ENCODE measurements at places on chromosomes 6 and 20.

GRCh38 chr6:29509239-29509638 is 21.5 kb upstream of the MAS1L start:
- no peak for DNase-seq

- DNase-seq = peak; percentile 41
Observed at GRCh38 chr6:39706819-39707335, 18.3 kb downstream of the KIF6 start.

DNA sequence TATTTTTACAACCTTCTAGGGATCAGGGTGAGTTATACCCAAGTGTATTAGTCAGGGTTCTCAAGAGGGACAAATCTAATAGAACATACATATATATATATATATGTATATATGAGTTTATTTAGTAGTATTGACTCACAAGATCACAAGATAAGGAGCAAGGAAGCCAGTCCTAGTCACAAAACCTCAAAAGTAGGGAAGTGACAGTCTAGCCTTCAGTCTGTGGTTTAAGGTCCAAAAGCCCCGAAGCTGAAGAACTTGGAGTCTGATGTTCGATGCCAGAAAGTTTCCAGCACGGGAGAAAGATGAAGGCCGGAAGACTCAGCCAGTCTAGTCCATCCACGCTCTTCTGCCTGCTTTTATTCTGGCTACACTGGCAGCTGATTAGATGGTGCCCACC is 632.7 kb upstream of the AGPAT4 start:
- peak; percentile 13 for DNase-seq

DNA sequence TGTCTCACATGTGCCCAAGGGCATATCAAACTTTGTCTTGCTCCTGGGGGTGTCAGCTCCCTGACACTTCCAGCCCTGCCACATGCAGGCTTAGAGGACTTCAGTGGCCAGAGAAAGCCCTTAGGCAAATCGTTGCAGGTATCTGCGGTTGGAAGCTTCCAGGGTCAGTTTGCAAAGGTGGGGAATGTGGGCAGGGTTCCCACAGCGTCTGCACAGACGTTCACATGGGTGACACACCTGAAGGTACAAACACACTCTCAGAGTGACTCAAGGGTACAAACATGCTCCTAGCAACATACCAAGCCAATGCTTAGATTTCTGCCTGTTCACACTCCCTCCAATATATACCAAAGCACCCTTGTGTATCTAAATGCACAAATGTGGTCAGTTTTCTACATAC is 30.0 kb downstream of the VSTM2L start:
- DNase-seq = no peak

DNA sequence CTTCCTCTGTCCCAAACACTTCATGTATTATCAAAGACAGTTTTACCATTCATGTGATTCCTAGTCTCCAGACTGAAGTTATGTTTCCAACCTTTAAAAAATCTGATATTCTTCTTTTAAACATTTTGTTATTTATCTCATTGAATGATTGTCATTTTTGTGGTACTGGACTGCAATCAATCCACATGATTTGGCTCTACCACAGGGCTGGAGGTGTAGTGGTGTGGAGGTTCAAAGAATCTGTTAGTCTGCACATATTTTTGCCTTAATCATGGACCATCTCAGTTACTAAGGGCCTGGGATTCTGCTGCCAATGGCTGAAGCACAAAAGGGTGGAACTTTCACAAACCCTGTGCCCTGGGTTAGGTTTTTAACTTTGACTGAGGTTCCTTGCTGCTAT is 164.1 kb upstream of the JAG1 start:
- no peak for DNase-seq

DNA sequence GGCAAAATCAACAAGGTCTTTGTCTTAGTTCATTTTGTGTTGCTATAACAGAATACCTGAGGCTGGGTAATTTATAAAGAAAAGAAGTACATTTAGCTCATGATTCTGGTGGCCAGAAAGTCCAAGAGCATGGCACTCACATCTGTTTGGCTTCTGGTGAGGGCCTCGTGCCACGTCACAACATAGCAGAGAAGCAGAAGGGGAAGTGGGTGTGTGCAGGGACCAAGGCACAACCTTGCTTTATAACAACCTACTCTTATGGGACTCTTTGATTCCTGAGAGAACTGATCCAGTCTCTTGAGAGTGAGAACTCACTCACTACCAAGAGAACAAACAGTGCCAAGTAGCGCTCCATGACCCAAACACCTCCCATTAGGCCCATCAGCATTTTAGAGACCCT is 25.4 kb downstream of the GABRR2 start:
- no peak for DNase-seq

- DNase-seq = peak; percentile 32
Observed at GRCh38 chr6:108630050-108630714, 69.5 kb downstream of the FOXO3 start.

- DNase-seq = no peak
Observed at GRCh38 chr6:100461278-100461916, 3.3 kb downstream of the SIM1 start.

DNA sequence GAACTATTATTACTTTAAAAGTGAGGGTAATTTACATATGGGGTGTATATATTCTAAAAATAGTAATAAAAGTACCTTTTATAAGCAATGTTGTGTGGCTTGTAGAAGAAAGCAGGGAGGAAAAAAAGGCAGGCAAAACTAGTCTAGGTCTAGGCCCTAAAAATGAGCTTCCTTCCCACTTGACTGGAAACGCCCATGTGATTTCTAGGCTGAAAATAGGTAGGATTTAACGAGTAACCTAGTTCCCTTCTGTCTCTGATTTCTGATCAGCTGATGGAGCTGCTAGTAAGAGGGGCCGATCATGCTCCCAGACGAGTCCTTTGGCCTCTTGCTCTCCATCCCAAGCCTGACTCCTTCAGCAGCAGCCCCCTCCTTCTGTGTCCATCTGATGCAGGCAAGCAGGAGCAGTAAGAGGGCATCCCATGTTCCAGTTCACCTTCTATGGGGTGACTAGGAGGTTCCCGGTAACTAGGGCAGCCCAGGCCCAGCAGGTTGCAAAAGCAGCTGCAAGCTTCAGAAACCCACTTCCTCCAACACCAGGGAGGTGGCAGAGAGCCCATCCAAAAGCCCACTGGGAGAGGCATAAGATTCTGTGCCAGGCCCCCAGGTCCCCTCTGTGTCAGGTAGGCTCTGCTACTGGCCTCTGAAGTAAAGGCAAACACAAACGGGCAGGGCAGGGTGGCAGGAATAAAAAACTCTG is 24.4 kb downstream of the TBC1D20 start:
- peak; percentile 44 for DNase-seq

DNA sequence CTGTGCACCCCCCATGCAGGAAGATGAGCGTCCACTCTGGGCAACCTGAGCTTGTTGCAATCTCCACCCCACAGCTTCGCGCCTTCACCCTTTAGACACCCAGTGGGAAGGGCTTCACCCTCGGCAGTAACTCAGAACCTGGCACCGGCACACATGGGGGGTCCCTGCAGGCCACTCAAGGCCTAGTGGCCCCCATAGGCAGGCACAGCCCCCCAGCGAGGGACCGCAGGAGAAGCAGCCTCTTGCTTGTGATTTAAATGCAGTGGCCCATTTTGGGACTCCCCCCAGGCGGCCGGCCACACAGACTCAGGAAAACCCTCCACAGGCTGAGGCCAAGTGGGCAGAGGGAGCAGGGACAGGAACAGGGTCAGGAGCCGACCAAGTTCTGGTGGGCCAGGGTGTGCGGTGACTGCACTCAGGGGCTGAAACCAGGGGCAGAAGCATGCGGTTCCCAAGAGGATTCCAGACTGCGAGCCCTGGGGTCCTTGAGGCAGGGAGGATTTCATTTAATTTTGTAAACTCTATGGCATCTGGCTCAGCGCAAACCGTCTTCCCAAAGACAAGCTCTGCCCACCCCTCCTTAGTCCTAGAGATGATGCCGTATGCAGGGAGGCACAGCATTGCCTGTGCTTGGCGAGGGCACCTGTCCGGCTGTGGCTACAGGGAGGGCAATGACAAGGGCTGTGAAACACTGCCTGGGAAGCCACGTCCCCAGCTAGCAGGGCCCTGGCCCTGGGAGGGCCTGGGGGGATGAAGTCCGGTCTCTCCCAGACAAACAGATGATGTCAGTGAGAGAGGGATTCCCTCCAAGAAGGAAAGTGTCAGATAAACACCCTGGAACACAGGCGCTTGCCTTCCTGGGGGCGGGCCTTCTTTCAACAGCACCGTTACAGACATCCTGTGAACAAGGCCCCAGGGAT is 52.9 kb upstream of the GPR31 start:
- no peak for DNase-seq

GRCh38 chr6:169853196-169854082 is 102.0 kb downstream of the ERMARD start:
- no peak for DNase-seq

GRCh38 chr20:50333131-50333670 is 142.6 kb downstream of the CEBPB start:
- DNase-seq = no peak

GRCh38 chr20:64145458-64146300 is 18.6 kb upstream of the MYT1 start:
- no peak for DNase-seq

DNA sequence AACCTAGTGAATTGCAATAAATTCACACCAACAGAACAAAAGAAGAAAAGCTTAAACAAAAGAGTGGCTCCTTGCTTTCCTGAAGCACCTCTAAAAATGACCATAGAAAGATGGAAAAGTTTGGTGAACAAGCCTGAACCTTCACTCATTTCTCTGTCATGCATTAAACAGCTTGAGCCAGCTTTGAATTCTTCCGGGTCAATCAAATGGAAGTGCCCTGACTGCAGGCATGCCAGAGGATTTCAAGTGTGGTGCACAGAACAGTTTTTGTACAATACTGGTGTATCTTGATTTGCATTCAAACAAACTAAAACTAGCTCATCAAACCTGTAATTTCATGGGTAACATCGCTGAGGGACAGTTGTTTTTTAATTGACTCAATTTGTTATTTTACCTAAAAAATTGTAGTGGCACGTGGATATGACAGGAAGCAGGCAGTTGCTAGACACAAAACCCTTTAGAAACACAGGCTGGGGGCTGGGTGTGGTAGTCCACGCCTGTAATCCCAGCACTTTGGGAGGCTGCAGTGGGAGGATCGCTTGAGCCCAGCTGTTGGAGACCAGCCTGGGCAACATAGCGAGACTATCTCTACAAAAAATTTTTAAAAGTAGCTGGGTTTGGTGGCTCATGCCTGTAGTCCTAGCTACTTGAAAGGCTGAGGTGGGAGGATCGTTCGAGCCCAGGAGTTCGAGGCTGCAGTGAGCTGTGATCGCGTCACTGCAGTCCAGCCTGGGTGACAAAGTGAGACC is 9.1 kb downstream of the CASS4 start:
- no peak for DNase-seq

- DNase-seq = no peak
Observed at GRCh38 chr6:151676460-151676945, 131.0 kb upstream of the ESR1 start.

- DNase-seq = no peak
Observed at GRCh38 chr20:31543966-31544598, 29.8 kb downstream of the HM13 start.

DNA sequence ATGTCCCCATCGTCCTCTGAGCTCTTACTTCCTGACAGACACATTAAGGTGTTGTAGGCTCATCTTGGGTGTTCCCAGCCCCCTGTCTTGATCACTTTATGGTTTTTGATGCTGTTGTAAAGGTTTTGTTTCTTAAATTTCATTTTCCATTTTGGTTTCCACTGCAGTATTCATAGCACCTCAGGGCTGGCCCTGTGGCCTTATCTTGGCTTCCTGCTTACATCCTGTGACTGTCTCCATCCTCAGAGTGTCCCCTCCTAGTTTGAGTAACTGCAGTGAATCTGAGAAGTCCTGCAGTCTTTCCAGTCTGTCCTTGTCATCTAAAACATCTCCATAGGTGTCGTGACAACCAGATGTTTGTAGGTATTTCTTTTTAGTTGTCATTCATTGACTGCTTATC is 50.9 kb downstream of the JARID2 start:
- DNase-seq = peak; percentile 76

DNA sequence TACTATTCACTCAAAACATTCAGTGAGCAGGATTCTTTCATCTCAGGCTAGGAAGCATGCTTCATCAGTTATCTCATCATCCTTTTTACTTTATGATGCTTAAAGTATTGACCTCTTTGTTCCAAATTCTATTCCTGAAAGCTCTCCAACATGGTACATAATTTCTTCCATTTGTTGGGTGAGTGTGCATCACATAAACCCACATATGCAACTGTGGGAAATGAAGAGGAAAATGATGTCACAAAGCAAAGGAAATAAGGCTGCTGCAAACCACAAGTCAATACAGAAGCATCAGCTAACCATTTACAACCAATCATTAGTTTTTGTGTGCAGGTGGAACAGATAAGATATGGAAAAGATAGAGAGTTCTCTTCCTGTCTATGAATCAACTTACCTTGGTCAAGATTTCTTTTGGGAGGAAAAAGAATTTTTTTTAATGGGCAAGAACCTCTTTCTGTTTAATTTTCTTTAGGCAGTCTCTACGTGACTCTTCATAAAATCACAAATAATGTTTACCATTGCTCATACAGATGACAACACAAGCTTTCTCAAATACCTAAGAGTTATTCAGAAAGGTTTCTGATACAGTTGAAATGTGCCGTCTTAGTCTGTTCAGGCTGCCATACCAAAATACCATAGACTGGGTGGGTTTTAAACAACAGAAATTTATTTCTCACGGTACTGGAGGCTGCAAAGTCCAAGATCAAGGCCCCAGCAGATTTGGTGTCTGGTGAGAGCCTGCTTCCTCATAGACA is 259.9 kb downstream of the ADGRG6 start:
- no peak for DNase-seq

GRCh38 chr6:115934145-115934544 is 126.5 kb downstream of the FRK start:
- DNase-seq = no peak

- peak; percentile 86 for DNase-seq
Observed at GRCh38 chr6:53725791-53726575, 60.4 kb upstream of the KLHL31 start.

All from hematopoietic multipotent progenitor cell treated with erythropoietin and hydrocortisone succinate and interleukin-3 and kit ligand, for 6 days (in vitro differentiated cells).